ENCODE measurements at places on chromosomes 7 and 10.

- no peak for DNase-seq
Measured at GRCh38 chr7:130476297-130477150, 15.4 kb upstream of the MEST start.

- no peak for DNase-seq
Measured at GRCh38 chr7:13016592-13017332, 329.3 kb downstream of the ARL4A start.

DNA sequence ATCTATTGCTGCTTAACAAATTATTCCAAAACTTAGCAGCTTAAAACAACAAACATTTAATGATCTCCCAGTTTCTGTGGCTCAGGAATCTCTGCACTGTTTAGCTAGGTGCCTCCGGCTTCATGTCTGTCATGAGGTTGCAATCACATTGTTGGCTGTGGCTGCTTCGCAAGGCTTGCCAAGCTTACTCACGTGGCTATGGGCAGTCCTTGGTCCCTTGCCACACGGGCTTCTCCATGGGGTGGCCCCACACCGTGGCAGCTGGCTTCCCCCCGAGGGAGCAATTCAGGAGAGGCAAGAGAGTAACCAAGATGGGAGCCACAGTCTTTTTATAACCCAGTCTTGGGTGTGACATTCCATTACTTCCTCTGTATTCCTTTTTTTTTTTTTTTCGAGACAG is 67.4 kb downstream of the NEURL1 start:
- DNase-seq: no peak

DNA sequence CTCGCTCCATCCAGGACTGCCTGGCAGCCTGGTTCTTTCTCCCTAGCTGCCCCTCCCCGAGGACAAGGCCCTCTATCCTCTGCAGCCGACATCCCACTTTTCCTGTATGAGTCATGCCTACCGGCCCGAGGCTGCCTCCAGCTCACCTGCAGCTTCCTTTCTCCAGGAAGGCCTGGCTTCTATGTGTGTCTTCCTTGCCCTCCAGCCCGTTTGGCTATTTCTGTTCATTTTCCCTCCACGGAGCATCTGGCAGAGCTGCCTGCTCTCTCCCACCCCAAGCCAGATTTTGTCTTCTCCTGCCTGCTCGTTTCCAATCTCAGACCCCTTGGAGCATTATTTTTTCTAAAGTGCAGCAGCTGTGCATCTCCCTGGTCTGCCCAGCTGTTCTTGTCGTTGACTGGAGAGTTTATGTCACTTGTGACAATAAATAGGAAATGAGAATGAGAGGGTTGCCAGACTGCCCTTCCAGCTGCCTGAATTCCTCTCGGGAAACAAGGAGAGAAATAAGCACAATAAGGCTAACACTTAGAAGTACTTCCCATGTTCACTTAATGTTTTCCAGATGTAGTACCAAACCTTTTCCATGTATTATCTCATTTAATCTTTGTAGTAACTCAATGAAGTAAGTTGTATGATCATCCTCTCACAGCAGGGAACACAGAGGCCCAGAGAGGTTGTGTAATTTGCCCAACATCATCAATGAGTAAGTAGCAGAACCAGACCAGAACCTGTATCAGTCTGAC is 19.7 kb downstream of the UBTD1 start:
- DNase-seq: peak; percentile 20

GRCh38 chr7:105353752-105354328 is 34.9 kb downstream of the SRPK2 start:
- DNase-seq: no peak

- no peak for DNase-seq
Measured at GRCh38 chr7:38147005-38147404, 31.0 kb upstream of the STARD3NL start.

DNA sequence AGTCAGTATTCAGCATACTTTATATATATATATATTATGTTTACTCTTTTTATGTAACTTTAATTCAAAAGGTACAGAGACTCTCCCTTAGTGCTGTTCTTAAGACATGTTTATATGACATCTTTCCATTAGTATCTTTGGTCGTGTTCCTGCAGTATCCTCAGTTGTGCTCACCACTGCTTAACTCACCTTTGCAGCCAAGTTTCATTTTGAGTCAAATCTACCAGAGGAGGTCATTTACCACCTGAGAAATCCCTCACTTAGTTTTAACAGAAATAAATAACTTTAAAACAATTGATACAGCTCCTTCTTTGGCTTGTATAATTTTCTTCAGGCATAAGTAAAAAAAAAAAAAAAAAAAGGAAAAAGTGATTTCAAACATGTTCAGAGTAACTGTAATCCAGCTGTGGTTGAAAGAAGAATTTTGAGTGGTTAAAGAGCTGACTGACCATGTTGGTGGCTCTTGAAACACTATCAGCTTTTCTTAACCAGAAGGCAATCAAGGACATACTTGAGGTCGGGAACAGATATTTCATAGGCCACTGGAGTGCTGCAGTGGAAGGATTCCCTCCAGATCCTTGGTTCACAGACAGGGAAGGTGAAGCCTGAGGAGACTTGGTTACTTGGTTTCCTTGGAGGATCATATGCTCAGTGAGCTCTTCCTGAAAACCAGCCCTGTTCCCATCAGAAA is 116.8 kb downstream of the AUTS2 start:
- no peak for DNase-seq

DNA sequence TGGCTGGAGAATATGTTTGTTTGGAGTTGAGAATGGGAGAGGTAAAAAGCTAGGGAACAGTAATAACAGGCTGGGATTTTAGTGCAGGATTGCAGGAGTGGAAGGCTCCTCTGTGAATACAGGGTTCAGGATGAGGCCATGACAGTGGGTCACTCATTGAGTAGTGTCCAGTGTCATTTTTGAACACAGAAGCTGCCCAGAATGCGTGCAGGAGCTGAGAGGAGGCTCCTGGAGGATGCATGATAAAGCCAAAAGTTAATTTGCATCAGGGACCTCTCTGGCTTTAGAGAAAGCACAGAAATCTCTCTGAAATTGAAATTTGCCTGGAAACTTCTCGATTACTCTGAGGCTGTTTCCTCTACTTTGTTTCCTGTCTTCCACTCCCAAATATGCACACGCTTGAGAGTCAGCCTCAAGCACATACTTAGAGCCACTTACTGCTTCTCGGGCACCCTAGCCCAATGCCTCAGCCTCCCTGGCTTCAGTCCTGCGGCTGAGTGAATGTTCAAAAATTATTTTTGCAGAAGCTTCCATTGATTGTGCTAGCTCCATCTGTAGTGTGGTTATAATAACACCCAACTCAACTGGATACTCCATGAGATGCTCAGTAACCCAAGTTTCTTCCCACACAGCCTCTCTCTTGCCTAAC is 1.8 kb upstream of the GALNT17 start:
- no peak for DNase-seq

DNA sequence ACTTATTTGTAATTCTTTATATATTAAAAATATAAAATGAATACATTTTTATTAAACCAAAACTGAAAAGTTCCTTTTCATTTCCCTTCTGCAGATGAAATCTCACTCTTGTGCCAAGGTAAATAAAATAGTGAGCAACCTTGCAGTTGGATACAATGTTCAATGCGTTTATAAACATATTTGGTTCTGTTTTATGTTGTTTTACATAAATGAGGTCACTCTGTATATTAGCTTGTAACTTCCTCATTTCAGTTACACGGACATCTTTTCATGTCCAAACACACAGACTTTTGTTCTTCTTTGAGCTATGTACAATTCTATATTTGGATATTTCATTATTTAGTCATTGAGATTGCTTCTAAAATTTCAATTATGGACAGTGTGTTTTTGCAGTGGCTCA is 107.7 kb downstream of the BBS9 start:
- DNase-seq: no peak

DNA sequence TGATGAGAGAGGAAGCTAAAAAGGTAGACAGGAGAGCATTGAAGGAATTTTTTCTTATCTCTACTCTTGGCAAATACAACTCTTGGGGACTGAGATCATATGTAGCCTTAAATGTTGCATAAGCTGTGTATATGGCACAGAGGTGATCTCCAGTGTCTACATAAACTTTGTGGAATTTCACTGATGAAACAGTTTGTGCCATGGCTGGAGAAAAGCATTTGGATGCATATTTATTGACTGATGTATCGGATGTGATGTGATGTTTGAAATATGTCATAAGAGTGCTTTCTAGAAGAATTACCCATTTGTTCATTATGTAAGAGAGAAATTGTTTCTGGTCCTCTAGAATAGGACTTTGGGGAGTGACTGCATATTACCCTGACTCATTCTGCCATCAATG is 244.9 kb upstream of the LRRTM3 start:
- DNase-seq: no peak

DNA sequence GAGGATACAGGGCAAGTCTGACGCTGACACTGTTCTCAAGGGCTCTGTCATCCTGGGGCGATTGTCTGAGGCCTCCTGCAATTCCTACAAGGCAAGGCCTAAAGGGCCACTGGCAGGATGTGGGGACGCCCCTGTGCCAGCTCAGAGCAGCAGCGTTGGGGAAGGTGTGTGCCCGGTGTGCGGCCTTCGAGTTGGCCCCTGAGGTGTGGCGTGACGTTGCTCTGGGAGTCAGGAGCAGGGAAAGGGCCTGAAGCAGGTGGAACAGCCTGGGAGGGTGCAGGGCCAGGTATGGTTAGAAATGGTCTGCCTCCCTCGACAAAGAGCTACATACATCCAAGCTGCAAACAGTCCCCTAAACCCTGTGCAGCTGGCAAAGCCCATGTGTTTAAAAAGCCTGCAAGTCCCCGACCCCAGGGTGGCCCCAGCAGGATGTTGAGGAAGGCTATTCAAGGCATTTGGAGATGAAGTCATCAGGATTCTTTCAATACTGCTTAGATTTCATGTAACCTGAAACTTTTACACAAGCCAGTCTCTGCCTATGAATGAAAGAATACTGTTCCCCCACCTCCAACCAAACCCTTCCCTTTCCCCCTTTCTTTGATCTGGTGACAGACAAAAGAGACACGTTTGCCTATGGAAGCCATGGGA is 142.5 kb upstream of the TNS3 start:
- DNase-seq: no peak

GRCh38 chr7:157568770-157569584 is 232.2 kb downstream of the DNAJB6 start:
- no peak for DNase-seq

DNA sequence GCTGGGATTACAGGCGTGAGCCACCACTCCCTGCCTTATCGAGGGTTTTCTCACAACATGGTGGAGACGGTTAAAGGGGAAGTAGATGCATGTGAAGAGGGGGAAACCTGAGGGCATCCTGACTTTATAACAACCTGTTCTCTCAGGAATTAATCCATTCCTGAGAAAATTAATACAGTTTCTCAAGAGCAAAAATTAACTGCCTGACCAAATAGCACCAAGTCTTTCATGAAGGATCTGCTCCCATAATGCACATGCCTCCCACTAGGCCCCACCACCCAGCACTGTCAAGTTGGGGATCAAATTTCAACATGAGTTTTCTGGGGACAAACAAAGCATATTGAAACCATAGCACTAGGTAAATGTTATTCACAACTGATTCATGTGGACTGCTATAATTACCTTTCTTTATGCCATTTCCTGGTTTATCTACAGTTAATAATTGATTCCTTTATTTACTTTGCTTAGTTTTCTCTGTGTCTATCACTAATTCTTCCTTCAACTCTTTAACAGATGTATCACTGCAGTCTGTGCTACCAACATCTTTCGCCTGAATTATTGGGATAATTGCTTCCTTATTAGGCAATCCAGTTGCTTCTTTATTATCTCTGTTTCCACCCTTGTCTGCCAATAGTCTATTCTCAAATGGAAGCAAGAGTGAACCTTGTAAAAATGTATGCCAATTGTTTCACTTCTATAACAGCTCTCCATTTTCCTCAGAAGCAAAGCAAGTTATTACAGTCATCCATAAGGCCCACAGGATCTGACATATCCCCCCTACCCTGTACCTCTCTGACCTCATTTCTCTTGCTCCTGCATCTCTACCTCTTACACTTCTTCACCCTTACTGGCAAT is 12.9 kb upstream of the MICU1 start:
- no peak for DNase-seq

- DNase-seq: no peak
Measured at GRCh38 chr7:70353330-70353945, 755.2 kb downstream of the AUTS2 start.
